ENCODE measurements at places on chromosomes 7 and 10. TPM values are rescaled to one million over a fixed set of nuclear protein-coding genes. Genes with fewer than 3 reads are reported as not detected.

- DNase-seq = no peak
- H3K4me1 ChIP-seq = peaks cover 3% of the 10 kb centered on the region
- no peak overlapping the region for H3K4me3 ChIP-seq
Measured at GRCh38 chr7:32539919-32540531, 44.7 kb downstream of the AVL9 start.

DNA sequence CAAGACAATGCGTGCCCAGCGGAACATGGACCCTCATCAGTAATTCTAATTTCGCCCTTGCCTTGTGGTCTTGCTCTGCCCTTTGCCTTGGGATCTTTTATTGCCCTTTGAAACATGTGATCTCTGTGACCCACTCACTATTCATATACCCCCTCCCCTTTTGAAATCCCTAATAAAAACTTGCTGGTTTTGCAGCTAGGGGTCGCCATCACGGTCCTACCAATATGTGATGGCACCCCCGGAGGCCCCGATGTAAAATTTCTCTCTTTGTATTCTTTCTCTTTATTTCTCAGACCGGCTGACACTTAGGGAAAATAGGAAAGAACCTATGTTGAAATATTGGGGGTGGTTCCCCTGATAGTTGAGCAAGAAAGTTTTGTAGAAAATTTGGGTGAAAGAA is 242.7 kb downstream of the CDK14 start:
- H3K36me3 ChIP-seq = no peaks in the 10 kb centered on the region
- no peak overlapping the region for H3K27ac ChIP-seq
- no peak for DNase-seq
- no peak overlapping the region for H3K4me3 ChIP-seq

DNA sequence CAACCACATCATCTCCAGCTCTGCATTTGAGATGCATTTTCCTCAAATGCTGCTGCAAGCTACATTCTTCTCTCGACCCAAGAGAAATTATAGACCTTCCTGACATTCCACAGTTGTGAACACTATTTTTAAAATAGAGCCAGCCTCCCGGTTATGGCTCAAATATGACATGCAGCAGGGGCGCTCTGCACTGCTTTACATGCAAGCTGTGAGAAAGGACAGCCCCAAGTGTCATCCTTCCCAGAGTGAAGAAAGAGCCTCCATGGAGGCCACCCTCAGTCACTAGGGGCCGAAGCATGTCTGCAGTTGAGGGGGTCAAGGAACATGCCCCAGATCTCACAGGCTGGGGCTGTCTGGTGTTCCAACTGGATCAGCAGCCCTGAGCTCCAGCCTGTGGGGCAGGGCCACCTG is 63.9 kb upstream of the CHST15 start:
- peaks cover 5% of the 10 kb centered on the region for H3K4me1 ChIP-seq
- H3K27ac ChIP-seq = no peak overlapping the region
- no peak for DNase-seq
- H3K27me3 ChIP-seq = peaks cover 12% of the 10 kb centered on the region

FAM25C gene
- total RNA-seq = not detected

IFIT5 gene
- total RNA-seq = 46.3 TPM

GRCh38 chr10:93715345-93715744 is 13.0 kb upstream of the FRA10AC1 start:
- no peaks in the 10 kb centered on the region for H3K36me3 ChIP-seq
- H3K4me3 ChIP-seq = no peak overlapping the region
- H3K27me3 ChIP-seq = peaks cover 20% of the 10 kb centered on the region
- no peak overlapping the region for H3K27ac ChIP-seq

GRCh38 chr7:37527109-37527508 is 78.4 kb upstream of the ELMO1 start:
- no peaks in the 10 kb centered on the region for H3K36me3 ChIP-seq
- H3K27me3 ChIP-seq = peaks cover 6% of the 10 kb centered on the region
- no peak overlapping the region for H3K27ac ChIP-seq
- no peak overlapping the region for H3K4me3 ChIP-seq
- DNase-seq = no peak

GRCh38 chr10:29007748-29008610 is 280.9 kb upstream of the LYZL1 start:
- H3K36me3 ChIP-seq = no peaks in the 10 kb centered on the region
- H3K4me3 ChIP-seq = no peak overlapping the region
- H3K27ac ChIP-seq = no peak overlapping the region
- no peaks in the 10 kb centered on the region for H3K27me3 ChIP-seq

GRCh38 chr10:71752391-71753090 is 20.8 kb downstream of the VSIR start:
- no peak for DNase-seq
- H3K4me1 ChIP-seq = peaks cover 96% of the 10 kb centered on the region
- H3K27ac ChIP-seq = peak overlapping the region; percentile 90
- H3K4me3 ChIP-seq = peak overlapping the region; percentile 6

GRCh38 chr7:154953006-154953684 is 49.8 kb downstream of the PAXIP1 start:
- H3K4me1 ChIP-seq = no peaks in the 10 kb centered on the region
- H3K27ac ChIP-seq = no peak overlapping the region
- peaks cover 48% of the 10 kb centered on the region for H3K36me3 ChIP-seq
- peak; percentile 65 for DNase-seq

DNA sequence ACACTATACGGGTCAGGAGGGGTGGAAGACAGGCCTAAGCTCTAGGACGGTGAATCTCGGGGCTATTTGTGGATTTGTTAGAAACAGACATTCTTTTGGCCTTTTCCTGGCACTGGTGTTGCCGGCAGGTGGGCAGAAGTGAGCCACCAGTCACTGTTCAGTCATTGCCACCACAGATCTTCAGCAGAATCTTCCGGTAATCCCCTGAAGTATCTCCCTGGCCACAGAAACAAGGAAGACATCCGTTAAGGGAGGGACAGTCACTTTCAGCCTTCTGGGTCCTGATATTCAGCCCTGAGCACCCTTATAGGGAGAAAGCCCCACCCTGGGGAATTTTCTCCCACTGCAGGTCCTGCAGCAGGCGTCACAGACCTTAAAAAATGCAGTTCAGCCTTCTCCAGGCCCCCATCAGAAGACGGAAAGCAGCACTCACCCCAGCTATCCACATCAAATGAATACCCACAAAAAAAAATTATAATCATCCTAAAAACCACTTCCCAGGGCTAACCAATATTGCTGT is 23.2 kb downstream of the PLAC9 start:
- DNase-seq = no peak
- peak overlapping the region; percentile 38 for H3K27ac ChIP-seq
- peaks cover 4% of the 10 kb centered on the region for H3K4me1 ChIP-seq
- H3K27me3 ChIP-seq = no peaks in the 10 kb centered on the region
- peaks cover 79% of the 10 kb centered on the region for H3K36me3 ChIP-seq

DNA sequence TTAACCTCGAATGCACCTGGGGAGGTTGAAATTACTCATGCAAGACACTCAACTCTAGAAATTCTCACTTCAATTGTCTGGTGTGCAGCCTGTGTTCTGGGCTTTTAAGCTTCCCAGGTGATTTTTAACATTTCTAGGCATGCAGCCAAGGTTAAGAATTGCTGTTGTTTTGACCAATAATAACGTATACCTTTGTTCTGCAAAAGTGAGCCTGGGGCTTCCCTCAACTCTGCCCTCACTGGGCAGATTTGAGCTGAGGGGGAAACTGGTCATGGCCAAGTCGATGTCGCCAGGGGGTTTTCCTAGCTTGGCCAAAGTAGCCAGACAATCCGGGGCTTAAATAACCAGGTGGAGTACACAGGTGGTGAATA is 568 bp downstream of the PRSS2 start:
- H3K27me3 ChIP-seq = no peaks in the 10 kb centered on the region
- DNase-seq = no peak
- H3K4me1 ChIP-seq = peaks cover 7% of the 10 kb centered on the region
- no peak overlapping the region for H3K4me3 ChIP-seq
- no peaks in the 10 kb centered on the region for H3K36me3 ChIP-seq
- no peak overlapping the region for H3K27ac ChIP-seq

DNA sequence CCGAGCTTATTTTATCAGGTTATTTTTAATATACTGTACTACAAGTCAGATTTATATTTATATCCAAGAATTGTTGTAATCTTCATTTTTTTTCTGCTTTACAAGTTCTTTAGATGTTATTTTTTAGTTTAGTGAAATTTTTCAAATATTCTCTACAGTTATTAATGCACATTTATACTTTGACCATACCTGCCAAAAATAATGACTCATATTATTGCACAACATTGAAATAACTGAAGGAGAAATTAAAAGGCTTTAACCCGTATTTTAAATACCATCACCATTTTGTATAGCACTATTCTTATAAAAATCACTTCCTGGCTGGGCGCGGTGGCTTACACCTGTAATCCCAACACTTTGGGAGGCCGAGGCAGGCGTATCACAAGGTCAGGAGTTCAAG is 278.5 kb downstream of the BICC1 start:
- no peaks in the 10 kb centered on the region for H3K27me3 ChIP-seq
- DNase-seq = no peak
- no peaks in the 10 kb centered on the region for H3K4me1 ChIP-seq
- H3K27ac ChIP-seq = no peak overlapping the region
- no peaks in the 10 kb centered on the region for H3K36me3 ChIP-seq
- no peak overlapping the region for H3K4me3 ChIP-seq

FZD8 gene
- total RNA-seq = 0.15 TPM

KCNMA1 gene
- not detected for total RNA-seq

GRCh38 chr10:28685717-28686116 is 8.4 kb downstream of the BAMBI start:
- peaks cover 38% of the 10 kb centered on the region for H3K27me3 ChIP-seq
- H3K4me3 ChIP-seq = no peak overlapping the region
- DNase-seq = no peak
- no peak overlapping the region for H3K27ac ChIP-seq
- H3K36me3 ChIP-seq = no peaks in the 10 kb centered on the region

CLCN1 gene
- not detected for total RNA-seq

CPA1 gene
- not detected for total RNA-seq

DNA sequence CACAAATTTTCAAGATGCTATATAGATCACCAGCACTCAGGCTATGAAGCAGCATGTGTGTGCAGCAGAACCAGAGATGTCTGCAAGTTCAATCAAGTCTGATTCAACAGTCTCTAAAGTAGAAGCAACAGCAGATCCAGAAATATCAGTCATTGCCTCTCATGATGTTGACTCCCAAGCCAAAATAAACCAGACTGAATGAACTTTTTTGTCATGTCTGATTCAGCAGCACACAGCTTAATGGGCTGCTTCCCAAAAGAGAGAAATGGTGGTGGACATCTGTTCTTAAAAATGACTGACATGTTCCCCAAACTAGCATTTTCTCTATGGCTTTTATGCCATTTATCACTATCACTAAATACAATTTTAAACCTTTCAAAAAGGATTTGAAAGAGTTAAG is 53.8 kb downstream of the TMEM26 start:
- H3K36me3 ChIP-seq = peaks cover 5% of the 10 kb centered on the region
- no peak overlapping the region for H3K4me3 ChIP-seq
- H3K27ac ChIP-seq = no peak overlapping the region
- peaks cover 10% of the 10 kb centered on the region for H3K27me3 ChIP-seq
- no peak for DNase-seq
- H3K4me1 ChIP-seq = peaks cover 13% of the 10 kb centered on the region

STAMBPL1 gene
- total RNA-seq = 39.7 TPM

GRCh38 chr7:44971188-44971901 is 7.5 kb downstream of the MYO1G start:
- H3K27ac ChIP-seq = no peak overlapping the region
- no peak overlapping the region for H3K4me3 ChIP-seq
- DNase-seq = no peak
- peaks cover 61% of the 10 kb centered on the region for H3K36me3 ChIP-seq
- H3K27me3 ChIP-seq = no peaks in the 10 kb centered on the region

MGMT gene
- total RNA-seq = 17.6 TPM

DNA sequence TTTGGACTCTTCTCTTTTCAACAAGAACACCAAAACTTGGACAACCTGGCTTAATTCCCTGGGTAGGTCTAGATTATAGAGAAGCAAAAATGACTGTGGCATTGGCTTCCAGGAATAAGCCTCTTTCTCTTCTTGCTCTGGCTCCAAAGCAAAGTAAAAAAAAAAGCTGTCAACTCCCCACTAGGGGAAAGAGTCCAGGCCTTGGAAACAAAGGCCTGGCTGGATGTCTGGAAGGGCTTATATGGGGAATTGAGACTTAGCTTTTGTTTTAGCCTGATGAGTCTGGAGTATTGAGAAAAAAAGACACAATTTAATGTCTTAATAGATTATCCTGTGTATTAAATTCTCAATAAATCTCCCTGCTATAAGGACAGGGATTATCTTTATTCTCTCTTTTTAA is 300.6 kb downstream of the SORCS3 start:
- H3K4me1 ChIP-seq = no peaks in the 10 kb centered on the region
- no peaks in the 10 kb centered on the region for H3K36me3 ChIP-seq
- no peaks in the 10 kb centered on the region for H3K27me3 ChIP-seq
- H3K27ac ChIP-seq = no peak overlapping the region

DNA sequence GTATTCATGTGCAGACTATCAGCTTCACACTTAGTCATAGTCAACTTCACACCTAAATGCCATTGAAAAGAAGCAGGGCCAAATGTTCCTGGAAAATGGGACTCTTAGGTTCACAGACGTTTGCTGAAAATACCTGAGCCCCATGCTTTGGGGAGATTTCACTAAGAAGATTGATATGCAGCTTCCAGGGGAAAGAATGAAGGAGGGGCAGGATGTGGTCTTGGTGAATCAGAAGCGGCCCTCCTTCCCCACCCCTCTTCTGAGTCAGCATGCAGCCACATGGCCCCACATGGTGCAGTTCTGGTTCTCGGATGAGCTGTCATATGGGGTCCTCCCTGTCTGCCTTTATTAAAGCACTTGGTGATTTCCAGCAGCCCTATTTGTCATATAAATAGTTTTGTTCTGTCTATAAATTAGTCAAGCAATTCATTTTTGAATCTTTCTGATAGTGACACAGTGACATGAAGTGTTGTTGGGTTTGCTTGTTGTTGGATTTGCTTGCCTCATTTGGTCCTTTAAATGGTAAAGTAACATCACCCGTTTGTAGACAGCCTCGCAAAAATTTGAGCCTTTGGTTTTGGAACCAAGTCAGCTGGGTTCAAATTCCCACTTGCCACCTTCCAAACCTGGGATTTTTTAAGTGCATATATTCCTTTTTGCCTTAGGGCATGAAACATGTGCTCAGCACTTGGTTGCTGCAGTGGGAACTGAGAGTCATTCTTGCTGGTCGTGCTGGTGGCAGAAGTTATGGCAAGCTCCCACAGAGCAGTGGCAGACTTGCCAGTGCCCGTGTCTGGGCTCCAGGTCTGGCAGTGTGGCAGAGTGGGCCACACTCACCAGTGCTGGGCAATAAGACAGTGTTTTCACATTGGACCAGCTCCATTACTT is 68.1 kb upstream of the CDK6 start:
- no peak overlapping the region for H3K4me3 ChIP-seq
- H3K27me3 ChIP-seq = no peaks in the 10 kb centered on the region
- H3K27ac ChIP-seq = peak overlapping the region; percentile 54
- peaks cover 8% of the 10 kb centered on the region for H3K36me3 ChIP-seq
- peaks cover 19% of the 10 kb centered on the region for H3K4me1 ChIP-seq

GRCh38 chr7:155058896-155059295 is 11.2 kb upstream of the HTR5A start:
- peaks cover 6% of the 10 kb centered on the region for H3K27me3 ChIP-seq
- H3K4me3 ChIP-seq = no peak overlapping the region
- H3K36me3 ChIP-seq = no peaks in the 10 kb centered on the region
- no peak for DNase-seq
- H3K4me1 ChIP-seq = no peaks in the 10 kb centered on the region
- H3K27ac ChIP-seq = no peak overlapping the region

EGR2 gene
- 0.67 TPM for total RNA-seq

Data from activated CD4-positive, alpha-beta T cell treated with anti-CD3 and anti-CD28 coated beads, Interleukin-2, amount 10 ng/mL, durations not matched to agents 7 days and 5 days (primary cell).